Endothelial cell (in vitro differentiated cells): ENCODE measurements at places on chromosomes 7 and 10.
A peak's percentile ranks its signal among the peaks of the same experiment; 100 is the strongest.

GRCh38 chr10:30373596-30374327 lies 24.7 kb upstream of the MTPAP start:
- DNase-seq = no peak

- no peak for DNase-seq
Measured at GRCh38 chr7:53697913-53698312, 662.5 kb downstream of the POM121L12 start.

GRCh38 chr7:130903358-130903974 lies 169.5 kb upstream of the KLF14 start:
- no peak for DNase-seq

GRCh38 chr7:33143996-33144718 lies 14.8 kb downstream of the BBS9 start:
- no peak for DNase-seq

- no peak for DNase-seq
Measured at GRCh38 chr7:45978731-45979211, 57.7 kb upstream of the IGFBP3 start.

- no peak for DNase-seq
Measured at GRCh38 chr7:573933-574381, 54.3 kb upstream of the PDGFA start.

DNA sequence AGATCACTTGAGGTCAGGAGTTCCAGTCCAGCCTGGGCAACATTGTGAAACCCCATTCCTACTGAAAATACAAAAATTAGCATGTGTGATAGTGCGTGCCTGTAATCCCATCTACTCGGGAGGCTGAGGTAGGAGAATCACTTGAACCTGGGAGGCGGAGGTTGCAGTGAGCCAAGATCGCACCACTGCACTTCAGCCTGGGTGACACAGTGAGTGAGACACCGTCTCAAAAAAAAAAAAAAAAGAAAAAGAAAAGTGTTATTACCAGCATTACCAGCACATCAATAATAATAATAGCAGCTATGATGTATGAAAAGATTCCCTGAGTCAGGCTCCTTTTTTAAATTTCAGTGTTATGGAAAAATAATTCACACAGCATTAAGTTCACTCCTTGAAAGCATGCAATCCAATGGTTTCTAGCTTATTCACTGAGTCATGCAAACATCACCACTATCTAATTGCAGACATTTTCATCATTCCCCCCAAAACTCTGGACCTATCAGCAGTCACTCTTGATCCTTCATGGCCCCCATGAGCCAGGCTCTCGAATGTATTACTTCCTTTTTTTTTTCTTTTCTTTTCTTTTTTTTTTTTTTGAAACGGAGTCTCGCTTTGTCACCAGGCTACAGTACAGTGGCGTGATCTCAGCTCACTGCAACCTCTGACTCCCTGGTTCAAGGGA lies 228.4 kb downstream of the FANK1 start:
- no peak for DNase-seq

DNA sequence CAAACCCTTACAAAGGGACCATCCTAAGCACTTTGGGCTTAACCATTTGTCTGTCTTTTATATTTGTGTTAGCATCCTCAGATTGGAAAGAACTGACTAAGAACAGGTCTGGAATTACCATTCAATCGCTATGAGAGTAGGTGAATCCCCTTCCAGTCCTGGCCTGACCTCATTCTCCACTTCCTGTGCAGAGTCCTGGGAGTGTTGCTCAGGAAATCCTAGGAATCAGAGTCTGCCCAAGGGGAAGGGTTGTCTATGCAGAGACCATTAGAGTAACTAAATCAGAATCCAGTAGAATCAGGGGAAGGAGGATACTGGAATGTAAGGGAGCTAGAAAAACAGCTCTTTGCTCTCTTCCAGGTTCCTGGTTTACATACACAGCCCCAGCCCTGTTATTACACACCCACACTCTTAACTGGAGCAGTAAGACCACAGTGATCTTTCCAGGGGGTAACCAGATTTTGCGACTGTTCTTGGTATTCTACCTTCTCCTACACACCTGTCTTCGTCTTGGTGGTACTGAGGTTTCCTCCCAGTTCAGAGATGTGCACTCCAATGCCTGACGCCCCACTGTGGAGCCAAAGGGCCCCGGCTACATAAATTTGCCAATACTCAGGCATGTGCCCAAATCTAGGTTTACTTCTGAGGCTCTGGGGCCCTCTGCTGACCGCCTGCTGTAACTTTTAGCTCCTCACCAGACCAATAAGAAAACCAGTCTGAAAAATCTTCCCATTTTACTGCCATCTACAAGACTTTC lies 103.7 kb downstream of the RNF216 start:
- peak; percentile 70 for DNase-seq

DNA sequence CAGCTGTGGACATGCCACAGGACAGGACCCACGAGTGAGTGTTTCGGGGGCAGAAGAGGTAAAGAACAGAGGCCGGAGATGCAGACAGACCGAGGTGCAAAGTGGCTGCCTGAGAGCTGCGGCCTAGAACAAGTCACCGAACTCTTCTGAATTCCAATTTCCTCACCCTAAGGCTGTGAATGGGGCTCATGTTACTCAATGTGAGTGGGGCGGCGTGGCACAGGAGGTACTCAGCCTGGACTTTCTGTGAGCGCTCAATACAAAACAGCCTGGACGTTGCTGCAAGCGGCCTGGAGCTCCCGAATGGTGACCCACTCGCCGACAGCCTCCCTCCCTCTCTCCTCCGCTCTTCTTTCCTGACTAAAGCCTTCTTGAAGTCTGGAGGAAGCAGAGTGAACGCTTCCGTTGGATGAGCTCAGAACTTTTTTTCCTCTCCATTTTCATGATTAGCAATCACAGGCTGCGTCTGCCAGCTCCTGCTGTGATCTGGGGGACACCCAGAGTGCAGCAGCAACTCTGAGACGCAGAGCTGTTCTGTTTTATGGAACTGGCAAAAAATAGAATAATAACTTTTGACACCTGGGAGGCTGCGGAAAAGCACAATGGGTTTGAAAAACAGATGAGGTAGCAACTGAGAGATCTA lies 108.5 kb downstream of the PTPRN2 start:
- DNase-seq = no peak

- DNase-seq = no peak
Measured at GRCh38 chr10:24891823-24892222, 60.6 kb downstream of the PRTFDC1 start.

- peak; percentile 81 for DNase-seq
Measured at GRCh38 chr10:126041804-126042231, 145.5 kb downstream of the FANK1 start.

DNA sequence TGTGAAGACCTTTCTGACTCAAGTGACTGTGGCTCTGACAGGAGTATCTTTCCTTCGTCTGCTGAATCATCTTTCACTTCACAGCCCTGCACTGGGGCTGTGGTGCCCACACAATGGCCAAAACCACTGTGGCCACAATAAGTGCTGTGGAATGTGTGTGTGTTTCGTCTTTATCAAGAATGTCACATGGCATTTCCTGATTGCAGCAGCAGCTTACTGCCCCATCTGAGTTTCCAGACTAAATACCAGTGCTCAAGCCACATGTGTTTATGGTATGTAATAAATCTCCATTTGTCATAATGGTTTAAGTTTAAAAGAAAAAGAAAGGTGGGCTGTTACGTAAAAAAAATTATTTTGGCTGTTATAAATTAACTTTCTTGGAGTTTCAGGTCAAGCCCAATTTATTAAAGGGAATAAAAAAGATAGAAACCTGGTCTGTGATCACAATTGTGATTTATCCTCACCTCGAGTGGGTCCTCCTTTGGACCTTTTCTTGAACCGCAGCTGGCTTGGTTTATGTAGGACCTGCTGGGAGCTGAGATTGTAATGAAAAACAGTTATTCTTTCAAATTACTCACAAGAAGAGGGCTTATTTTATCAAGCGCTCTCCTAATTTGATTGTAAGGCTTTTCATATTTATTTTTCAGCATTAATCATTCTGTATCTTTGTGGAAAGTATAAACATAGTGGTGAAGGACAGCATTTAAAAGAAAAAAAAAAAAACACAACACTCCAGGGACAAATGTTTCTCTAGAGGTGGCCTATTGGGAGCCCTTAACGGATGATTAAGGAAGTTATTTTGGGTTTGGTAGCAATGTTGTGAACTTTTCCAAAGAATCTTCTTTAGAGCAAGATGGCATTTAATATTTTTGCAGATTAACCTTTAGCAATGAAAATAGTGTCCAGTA lies 116.2 kb downstream of the LRMDA start:
- no peak for DNase-seq

- no peak for DNase-seq
Measured at GRCh38 chr7:158827411-158828132, 1.7 kb downstream of the ESYT2 start.

DNA sequence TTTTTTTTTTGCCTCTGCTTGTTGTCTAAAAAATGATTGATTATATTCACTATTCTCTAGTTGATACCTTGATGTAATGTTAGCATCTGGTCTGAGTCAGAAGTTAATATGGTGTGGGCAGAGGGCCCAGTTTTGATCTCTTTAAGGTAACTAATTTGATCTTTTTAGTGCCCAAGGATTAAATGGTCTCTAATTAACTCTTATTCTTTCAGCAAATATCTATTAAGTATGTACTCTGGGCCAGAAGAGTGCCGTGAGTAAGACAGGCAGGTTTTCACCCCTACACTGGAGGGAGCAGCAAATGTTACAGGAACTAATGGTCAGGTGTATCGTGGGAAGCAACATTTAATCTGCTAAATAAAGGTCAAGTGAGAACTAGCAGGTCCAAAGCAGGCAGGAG lies 144.6 kb upstream of the COL1A2 start:
- no peak for DNase-seq

DNA sequence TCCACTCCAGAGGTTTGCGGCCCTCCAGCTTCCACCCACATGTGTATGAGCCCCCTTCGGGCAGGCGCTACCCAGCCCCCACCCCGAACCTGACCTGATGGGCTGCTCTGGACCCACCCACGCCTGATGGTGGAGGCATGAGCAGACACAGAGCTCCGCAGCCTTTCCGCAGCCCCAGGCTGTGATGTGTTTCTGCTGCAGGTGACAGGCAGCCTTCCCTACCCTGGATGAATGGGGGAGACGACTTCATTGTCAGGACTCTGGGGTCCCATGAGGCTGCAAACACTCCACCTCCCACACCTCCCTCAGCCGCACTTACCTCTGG lies 61.2 kb downstream of the OAT start:
- no peak for DNase-seq

GRCh38 chr7:45677311-45677900 lies 103.2 kb downstream of the ADCY1 start:
- no peak for DNase-seq

DNA sequence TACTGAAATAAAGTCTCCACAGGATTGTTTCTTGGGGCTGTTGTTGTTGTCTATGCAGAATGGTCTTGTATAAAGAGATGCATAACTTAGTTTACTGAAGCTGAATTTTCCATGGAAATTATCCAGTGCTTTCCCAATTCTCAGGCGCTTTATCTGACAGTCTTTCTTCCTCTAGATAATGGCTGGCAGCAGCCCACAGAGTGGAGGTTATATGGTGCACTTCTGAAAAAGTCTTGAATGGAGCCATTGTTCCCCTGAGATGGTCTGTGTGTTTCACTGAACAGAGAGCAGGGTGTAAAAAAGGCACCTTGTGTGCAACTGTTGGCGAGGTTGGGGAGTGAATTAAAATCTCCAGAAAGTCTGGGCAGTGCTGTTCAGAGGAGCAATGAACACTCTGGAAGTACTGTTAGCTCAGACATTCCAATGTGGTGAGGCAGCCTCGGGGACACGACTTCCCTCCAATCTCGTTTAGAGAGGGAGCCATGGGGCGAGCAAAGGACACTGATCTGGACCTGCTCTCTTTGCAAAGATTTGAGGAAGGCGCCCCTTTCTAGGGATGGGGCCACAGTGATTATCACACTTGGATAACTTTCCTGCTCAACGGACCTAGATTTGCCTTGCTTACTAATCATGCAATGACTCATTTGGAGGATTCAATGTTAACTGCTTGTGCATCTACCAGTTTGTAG lies 2.0 kb upstream of the PLCE1 start:
- peak; percentile 11 for DNase-seq

- no peak for DNase-seq
Measured at GRCh38 chr10:14477408-14477710, 146.6 kb upstream of the FRMD4A start.

DNA sequence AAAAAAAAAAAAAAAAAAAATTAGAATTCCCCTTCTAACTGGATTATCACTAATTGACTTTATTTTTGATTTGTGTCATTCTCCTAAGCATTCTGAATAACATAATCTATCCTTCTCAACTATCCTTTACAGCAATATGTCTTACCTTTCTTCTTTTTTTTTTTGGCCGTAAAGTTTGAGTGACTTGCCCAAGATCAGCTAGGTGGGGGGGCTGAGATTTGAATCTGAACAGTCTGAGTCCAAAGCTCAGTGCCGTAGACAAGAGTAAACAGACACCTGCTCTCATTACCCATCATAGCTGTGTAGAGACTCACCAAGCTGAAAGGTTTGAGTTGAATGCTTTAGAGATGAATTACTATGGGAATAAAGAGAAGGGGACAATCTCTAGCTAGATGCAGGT lies 192.1 kb downstream of the SORCS1 start:
- DNase-seq = no peak

- DNase-seq = no peak
Measured at GRCh38 chr7:99791021-99791420, 7.0 kb upstream of the CYP3A4 start.

DNA sequence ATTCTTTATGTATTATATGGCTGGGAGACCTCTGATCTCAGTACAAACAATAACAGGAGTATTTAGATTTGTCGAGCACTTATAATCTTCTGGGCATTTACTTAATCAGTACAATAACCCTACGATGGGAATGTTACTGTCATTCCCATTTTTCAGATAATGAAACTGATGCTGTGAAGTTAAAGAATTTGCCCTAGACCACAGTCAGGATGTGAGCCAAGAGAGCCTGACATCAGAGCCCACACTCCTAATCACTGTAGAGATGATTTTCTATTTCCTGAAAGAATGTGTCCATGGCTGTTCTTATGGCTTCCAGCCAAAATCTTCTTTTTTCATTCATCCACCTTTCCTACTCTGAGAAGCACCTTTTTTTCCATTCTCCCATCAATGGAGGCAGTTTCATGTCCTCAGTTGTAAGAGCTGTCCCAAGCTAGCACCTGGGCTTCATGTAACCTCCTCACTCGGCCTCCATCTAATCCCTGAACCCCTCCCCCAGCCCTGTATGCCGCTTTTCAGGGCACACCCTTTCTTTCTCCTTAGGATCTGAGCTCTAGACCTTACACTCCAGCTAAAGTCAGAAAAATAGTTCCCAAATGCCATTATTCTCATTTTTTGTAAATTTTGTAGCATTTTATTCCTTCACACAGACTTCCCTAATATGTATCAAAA lies 12.2 kb upstream of the CAV1 start:
- DNase-seq = no peak

GRCh38 chr7:17108049-17108584 lies 190.3 kb upstream of the AHR start:
- DNase-seq = no peak

GRCh38 chr7:67955061-67955460 lies 958.4 kb downstream of the TYW1 start:
- no peak for DNase-seq

- DNase-seq = peak; percentile 60
Measured at GRCh38 chr7:96414931-96415292, 93.0 kb upstream of the SLC25A13 start.

DNA sequence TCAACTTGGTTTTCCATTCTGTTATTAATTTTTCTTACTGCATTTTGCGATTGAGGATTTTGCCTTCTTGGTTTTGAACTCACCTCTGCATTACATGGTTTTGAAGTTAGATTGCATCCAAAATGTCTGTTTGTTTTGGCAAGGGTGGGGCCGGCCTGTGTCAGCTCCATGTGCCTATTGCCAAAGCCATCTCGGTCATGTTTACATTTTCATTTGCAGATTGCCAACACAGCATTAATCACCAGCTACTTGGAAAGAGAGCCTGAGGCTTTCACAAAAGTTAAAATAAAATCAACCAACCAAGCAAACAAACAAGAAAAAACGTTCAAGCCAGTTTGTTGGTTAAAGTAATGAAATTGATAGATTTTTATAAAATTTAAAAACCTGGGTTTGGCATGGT lies 695.8 kb downstream of the TYW1 start:
- no peak for DNase-seq
